ENCODE measurements at places on chromosomes 3 and 15.

DNA sequence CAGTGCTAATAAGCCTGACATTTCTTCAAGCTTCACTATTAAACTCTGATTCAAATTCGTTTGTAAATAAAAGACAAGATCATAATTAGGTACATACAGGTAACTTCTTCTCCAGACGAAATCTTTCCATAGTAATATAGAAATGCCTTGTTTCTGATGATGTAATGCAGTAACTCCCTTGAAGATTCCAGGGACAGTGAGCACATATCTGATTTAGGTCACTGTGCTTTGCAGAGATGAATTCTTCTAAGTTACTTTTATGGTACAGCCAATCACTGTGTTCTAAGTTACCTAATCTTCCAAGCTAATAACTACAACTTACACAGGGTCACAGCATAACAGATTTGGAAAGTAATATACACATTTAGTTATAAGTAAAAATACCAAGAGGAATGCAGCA lies 27.6 kb downstream of the SLC4A7 start:
- DNase-seq = no peak

DNA sequence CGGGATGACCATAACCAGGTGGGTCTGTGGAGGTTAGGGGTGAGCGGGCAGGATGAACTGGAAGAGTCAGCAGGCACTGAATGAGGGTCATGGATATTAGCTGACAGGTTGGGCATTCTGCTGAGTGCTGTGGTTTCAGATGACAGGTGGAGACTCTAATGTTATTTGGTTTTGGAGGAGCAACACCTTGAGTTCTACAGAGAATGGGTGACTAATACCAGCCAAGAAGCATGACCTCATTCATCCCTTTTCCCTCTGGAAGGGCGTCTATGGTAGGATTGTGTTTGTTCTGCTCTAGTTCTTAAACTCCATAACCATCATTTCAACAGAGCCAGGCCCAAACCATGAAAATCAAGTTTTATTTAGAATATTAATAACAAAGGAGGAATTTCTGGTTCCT lies 550.7 kb upstream of the LMCD1 start:
- DNase-seq = no peak

- DNase-seq = no peak
Observed at GRCh38 chr3:13004376-13004775, 68.9 kb downstream of the IQSEC1 start.

GRCh38 chr3:78221796-78222195 lies 1181.9 kb downstream of the ROBO2 start:
- peak; percentile 15 for DNase-seq

DNA sequence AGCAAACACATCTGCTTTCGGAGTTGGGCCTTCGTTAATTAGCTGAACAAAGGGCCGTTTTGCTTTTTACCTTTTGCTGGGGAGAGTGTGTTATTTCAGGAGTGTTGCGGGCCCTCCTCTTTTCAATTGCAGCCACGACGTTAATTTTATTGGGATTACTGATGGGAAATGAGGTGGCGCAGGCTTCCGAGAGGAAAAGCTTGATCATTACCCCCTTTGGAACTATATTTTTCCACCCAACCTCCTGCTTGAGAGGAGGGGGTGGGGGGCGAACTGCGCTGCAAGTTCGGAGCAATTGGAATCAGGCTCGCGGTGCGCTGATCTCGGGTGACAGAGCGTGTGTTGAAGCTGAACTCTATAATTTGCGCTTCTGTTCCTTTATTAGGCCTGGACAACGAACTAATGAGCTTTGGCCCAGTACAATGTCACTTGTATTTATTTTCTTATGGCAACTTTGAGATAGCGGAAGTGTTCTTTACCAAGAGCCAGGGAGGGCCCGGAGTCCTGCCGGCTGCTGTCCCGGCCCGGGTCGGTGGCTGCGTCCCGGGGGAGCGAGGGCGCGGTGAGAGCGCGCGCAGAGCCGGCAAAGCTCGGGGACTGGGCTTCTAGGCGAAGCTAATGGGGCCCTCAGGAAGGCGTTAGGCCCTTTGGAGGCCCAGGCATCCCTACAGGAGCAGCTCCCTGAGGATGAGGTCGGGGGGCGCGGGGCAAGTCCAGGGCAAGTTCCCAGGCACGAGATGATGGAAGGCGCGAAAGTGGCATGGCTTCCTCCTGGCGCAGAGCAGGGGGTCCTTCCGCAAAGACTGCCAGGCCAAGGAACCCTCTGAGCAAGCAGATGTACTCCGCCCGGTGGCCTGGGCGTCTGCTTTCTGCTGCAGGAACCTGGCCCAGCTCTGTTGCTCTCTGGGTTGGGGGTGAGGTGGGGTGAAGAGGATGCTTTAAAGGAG lies 12.9 kb downstream of the NR2F2 start:
- DNase-seq = no peak

GRCh38 chr3:121718205-121718846 lies 31.2 kb downstream of the GOLGB1 start:
- no peak for DNase-seq

GRCh38 chr15:38028869-38029268 lies 94.4 kb downstream of the TMCO5A start:
- DNase-seq = peak; percentile 39

- DNase-seq = no peak
Observed at GRCh38 chr15:86079508-86080266, at the start of gene AGBL1. TSS of gene AGBL1 (plus strand) at chr15:86079871.

All from fibroblast of skin of right quadriceps (primary cell).